ENCODE measurements at places on chromosomes 16 and 17.

- DNase-seq: peak; percentile 45
These were observed 7.7 kb downstream of the IL34 start for GRCh38 chr16:70653809-70654771.

DNA sequence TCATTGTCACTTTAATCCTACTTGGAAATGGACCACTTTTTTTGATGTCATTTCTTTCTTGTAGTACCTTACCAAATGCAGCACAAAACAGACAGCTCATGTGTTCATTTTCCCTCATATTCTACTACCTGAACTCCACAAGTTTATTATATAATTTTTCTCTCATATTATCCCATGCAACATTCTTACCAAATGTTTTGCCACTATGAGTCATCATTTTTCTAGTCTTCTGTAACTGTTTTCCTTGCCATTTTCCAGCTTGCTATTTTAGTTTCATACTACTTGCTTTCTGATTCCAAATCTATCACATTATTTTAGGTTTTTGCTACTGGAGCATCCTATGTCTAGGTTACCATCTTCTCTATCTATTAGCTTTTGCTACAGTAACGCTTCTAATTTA lies 332.7 kb downstream of the ZFHX3 start:
- no peak for DNase-seq

GRCh38 chr17:4513113-4514032 lies 14.7 kb downstream of the SPNS2 start:
- no peak for DNase-seq

GRCh38 chr17:82449131-82449882 lies 1.2 kb downstream of the CYBC1 start:
- no peak for DNase-seq

DNA sequence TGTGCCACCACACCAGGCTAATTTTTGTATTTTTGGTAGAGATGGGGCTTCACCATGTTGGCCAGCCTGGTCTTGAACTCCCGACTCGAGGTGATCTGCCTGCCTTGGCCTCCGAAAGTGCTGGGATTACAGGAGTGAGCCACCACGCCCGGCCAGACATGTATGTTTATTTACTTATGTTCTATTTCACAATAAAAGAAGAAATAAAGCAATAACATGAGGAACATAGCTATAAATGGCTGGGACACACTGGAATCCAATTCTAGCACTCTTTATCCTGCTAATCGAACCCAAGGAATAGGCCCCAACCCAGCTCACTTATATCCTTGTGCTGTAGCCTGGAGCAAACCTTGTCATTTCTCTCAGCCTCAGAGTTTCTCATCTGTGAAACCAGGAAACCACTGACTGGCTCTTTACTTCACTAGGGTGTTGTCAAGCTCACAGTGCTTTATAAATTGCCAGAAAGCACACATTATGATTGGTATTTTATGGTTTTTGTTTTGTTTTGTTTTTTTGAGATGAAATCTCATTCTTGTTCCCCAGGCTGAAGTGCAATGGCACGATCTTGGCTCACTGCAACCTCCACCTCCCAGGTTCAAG lies 4.3 kb upstream of the ODAD4 start:
- DNase-seq: no peak

DNA sequence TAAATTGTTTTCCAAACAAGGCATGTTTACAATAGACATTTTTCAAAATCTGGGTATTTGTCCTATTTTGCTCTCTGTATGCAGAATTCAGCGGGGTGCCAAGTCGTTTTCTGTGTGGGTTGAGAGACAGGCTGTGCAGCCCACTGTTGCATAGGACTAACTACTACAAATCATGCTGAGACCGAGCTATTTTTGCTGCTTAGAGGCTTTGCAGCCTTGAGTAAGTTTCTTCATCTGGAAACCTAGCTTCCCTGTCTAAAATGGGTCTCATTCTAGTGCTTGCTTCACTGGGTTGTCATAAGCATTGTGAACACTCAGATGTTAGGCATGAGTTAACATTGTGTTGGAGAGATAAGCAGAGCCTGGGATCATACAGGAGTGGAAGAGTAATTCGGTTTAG lies 1.3 kb downstream of the PRPSAP2 start:
- DNase-seq: no peak

GRCh38 chr17:9169116-9169515 lies 147.8 kb downstream of the NTN1 start:
- DNase-seq: peak; percentile 81

DNA sequence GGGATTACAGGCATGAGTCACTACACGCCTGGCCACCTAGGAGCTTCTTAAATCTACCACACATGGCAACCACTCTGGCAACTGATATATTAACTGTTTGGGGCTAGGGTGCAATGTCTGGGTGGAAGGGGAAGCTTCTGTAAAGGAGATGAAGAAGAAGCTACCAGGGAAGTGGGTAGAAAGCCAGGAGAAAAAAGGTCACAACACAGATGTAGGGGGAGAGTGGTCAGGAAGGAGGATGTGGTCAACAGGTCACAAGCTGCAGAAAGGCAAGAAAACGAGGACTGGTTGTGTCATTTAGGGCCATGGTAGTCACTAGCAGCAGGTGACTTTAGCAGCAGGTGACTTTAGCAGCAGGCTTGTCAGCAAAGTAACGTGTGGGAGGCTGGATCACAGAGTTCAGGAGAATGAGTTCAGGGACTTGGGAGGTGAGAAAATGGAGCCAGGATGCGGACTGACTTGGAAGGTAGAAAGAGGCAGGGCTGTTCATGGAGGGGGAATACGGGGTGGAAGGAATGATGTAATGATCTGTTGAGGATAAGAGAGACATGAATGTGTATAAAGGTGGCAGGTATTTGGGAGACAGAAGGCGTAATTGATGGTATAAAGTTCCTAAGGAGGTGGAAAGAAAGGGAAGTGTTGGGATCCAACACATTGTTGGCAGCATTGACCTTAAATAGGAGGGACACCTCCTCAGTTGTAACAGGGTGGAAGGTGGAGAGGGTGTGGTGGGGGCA lies 16.3 kb upstream of the WFIKKN2 start:
- DNase-seq: no peak

DNA sequence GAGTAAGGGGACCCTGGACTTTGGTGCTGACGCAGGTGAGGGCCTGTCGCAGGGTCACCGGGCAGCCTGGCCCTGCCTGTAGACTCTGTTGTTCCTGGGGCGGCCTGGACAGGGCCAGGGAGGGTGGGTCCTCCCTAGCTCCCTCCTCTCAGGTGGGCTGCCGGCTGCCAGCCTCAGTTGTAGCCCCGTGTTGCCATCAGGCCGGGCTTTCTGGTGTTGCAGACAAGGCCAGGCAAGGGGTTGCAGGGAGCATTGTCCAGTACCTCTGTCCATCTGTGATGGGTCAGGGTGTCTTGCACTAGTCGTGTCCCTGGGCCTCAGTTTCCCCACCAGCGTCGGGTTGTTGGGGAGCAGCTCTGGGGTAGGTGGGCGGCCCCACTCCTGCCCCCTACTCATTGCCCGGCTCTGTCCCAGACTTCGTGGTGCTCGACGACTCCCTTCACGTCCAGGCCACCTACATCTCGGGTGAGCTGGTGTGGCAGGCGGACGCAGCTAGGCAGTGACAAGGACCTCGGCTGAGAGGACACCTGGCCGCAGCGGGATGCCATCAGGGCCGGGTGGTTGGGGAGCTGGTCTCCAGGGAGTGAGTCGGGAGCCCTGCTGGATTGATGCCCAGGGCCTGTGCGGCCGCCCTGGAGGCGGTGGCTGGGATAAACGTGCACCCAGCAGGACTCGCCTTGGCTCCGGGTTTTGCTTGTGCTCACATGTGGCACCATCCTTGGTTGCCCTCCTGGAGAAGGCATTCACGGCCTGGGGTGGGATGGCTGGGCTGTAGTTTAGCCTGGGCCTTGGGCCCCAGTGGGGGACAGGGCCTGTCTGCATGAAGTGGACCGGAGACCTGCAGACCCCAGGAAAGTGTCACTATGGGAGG lies 1.9 kb downstream of the CEMP1 start:
- DNase-seq: no peak

DNA sequence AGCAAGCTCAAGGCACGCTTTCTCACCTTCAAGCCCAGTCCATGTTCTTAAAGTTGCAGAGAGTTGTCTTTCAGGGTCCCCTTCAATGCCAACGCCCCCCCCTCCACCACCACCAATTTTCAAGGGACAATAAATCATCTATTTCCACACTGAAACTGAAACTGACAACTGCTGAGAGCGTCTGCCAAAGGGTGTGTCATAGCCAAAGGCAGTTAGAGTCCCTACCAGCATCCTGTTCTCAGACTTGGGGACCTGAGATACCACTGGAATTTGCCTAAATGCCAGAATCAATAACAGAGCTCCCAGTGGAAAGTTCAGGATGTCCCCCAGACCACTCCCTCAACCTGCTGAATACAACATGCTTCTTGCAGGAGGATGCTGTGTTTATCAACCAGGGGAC lies 133.2 kb upstream of the SOX9 start:
- no peak for DNase-seq

DNA sequence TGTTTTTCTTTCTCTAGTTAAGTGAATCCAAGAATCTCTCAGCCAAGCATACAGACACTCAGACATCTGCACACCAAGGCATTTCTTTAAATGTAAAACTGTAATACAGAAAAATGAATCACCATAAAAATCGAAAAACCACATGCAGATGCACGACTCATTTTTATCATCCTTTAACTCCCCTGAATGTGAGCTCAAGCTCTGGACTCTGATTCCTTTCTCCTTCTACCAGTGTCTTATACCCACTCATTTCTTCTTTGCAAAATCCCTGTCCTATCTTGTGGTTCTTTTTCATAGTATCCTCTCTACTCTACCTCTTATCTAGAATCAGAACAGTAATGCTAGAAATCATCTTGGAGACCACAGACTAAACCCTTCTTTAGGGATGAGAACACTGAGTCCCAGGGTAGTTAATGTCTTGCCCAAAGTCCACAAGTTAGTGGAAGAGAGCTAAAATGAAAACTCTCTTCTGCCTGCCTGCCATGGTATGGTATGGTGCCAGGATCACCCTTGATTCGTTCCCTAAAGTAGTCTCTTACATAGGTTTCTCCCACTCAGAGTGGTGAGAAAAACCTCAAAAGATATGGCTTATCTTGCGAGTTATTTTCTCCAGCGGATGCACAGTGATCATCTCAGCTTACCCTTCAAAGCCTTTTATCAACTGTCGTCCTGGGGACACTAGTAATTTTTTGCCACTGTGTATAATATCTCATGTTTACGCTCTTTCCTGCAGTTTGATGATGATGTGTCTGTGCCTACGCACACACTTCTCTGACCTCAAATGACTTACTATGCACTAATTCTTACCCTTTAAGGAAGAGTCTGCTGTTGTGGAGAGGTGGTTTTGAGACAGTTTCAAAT lies 30.2 kb downstream of the BRD7 start:
- no peak for DNase-seq

- DNase-seq: no peak
These were observed 1.1 kb upstream of the XYLT1 start for GRCh38 chr16:17471719-17472461.

GRCh38 chr16:61814726-61815347 lies 221.4 kb downstream of the CDH8 start:
- no peak for DNase-seq

DNA sequence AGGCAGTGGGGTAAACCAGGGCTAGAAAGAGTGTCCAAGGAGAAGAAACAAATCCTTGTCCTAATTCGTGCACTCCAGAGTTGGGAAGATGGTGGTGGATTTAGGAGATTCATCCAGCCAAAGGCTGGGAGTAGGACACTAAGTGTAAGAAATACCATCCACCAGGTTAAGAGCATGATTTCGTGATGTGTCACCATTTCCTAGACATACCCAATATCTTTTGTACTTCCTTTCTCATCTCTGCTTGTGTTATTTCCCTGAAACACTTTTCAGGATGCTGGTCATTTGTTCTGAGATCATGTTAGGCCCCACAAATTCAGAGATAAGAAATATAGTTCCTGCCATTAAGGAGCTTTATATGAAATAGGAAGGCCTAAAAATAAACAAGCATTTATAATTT lies 106.3 kb upstream of the HLF start:
- no peak for DNase-seq

DNA sequence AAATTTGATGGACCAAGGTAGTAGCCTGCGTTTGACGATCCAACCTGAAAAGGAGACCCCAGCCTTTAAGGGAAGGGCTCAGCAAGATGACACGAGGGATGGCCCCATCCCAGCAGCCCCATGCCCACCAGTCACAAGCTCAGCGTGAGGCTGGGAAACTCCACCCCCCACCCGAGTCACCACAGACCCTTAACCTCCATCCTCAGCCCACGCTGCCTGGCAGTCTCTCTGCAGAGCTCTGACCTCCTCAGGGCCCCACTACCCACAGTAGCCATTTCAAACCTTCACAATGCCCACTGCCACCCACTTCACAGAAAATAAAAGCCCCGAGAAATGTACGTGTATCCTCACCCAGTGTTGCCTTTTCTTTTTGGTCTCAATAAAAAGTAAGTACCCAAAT lies 18.7 kb downstream of the USP36 start:
- DNase-seq: no peak

DNA sequence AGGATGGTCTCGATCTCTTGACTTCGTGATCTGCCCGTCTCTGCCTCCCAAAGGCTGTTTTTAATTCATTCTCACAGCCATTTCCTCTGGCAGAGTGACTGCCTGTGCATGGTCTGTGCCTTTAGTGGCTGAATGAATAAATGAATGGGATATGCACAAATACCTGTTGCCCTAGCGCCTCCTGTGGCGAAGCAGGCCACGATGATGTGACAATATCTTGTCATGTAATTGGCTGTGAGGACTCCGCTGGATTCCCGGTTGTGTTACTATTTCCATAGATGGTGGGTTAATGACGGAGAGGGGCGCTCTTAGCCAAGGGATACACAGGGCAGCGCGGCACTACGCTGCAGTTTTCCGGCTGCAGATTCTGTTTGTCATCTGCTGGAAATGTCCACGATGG lies 26.8 kb upstream of the ENDOV start:
- DNase-seq: no peak

DNA sequence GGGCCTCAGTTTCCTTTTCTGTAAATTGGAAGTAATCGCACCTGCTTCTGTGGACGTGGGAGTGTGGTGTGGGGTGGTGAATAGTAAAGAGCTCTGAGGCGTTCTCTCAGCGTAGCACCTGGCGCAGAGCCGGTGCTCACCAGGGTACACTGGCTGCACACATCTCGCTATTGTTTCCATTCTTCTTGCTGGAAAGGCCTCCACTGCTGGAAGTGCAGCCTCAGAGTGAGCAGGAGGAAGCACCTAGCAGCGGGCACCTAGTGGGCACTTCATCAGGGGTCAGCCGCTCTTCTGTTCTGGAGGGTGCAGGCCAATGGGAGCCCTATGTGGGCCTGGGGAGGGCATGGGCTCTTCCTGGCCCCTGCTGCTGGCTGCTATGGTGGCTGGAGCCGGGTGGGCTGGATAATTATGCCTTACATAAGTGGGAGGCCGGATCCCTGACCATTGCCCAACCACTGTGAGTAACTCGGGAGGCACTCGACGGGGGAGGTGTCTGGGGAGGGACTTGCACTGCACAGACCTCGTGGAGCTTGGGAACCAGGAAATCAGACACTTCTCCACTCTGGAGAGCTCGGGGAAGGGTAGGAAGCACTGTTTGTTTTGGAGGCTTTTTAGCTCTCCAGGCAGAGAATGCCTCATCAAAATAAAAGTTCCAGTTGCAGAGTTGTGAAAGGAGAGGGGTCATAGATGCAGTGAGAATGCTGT lies 1.7 kb downstream of the MAP2K3 start:
- DNase-seq: peak; percentile 88

- no peak for DNase-seq
These were observed 3.0 kb upstream of the CDH15 start for GRCh38 chr16:89168381-89169189.
